Stimulated activated CD4-positive, alpha-beta T cell treated with anti-CD3 and anti-CD28 coated beads, TNF-alpha, amount 100 ng/mL, for 24 hours (primary cell): ENCODE measurements at places on chromosomes 16 and 17.

DNA sequence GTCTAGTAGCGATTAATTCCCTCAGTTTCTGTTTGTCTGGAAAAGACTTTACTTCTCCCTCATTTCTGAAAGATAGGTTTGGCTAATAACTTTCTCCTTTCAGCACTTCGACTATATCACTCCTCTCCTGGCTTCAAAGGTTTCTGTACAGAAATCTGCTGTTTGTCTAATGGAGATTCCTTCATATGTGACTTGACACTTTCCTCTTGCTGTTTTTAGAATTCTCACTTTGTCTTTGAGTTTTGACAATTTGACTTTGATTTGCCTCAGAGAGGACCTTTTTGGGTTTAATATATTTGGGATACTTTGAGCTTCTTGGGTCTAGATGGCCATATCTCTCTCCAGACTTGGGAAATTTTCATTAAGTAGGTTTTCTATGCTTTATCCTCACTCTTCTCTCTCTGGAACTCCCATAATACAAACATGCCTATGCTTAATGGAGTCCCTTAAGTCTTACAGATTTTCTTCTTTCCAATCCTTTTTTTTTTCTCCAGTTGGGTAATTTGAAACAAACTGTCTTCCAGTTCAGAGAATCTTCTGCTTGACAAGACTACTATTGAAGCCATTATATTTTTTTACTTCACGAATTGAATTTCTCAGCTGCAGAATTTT is 7.8 kb upstream of the PRSS21 start:
- no peak for DNase-seq

GRCh38 chr17:47057830-47058229 is 78.8 kb upstream of the RPRML start:
- DNase-seq = no peak

- peak; percentile 57 for DNase-seq
Observed at GRCh38 chr16:81616321-81617020, 162.6 kb upstream of the PLCG2 start.

DNA sequence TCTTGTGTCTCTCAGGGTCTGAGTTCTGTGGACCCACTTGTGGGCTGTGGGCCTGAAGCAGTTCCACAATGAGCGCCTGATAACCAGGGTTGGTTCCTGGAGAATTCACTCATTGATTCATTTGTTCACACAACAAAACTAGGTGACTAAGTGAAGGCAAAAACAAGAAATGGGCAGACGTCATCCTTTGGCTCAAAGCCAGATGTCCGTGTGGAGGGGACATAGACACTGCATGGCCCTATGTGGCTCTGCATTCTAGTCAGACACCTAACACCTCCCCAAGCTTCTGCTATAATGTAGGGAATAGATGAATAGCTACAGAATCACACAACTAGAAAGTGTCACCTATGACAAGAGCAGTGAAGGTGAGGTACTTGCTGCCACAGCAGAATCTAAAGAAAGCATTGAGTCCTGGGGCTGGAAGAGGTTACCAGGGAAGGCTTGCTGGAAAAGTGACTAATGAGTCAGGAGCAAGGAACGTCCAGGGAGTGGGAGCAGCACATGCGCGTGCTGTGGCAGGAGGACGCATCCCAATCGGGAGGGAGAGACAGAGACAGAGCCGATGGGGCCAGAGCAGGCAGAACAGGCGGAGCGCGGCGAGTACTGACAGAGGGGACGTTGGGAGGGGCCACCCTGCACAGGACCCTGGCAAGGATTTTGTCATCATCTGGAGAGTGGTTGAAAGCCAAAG is 58.9 kb downstream of the CES1 start:
- no peak for DNase-seq

DNA sequence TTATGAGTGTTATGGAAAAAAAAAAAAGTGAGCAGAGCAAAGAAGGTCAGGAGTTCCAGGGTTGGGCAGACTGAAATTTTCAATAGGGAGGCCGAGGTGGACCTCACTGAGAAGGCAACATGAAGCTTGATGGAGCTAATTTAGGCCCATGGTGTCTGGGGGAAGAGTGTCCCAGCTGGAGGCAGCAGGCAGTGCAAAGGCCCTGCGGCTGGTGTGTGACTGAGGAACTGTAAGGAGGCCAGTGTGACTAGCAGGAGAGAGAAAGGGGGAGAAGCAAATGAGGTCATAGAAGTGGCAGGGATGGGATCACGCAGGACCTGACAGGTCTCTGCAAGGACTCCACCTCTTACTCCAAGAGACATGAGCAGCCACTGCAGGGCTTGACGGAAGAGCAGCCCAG is 10.2 kb downstream of the ARHGEF15 start:
- no peak for DNase-seq

DNA sequence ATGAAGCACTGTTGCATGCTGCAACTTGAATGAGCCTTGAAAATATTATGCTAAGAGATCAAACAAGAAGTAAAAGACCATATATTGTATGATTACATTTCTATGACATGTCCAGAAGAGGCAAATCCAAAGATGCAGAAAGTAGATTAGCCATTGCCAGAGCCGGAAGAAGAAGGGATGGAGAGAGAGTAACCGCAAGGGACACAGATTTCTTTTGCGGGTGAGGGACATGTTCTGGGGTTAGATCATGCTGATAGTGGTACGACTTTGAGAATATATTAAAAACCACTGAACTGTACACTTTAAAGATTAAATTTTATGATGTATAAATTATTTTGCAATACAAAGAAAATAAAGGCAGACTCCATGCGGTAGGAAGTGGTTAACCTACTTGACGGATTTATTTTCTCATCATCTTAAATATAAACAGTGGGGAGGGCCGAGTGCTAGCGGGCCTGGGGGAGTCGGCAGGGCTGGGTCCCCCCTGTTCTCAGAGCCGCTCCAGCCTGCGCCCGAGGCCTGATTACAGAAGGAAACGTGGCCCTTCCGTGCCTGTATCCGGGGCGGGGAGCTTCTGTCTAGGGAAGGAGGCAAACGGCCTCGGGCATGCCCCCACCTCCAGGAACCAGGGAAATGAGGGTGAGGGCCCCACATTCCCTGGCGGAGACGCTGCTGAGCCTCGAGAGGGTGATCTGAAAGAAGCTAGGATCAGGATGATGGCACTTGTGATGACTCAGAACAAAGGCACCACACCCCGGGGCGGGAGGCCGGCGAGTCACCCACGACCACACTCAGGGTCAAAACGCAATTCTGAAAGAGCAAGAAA is 48.0 kb downstream of the SHCBP1 start:
- DNase-seq = no peak

DNA sequence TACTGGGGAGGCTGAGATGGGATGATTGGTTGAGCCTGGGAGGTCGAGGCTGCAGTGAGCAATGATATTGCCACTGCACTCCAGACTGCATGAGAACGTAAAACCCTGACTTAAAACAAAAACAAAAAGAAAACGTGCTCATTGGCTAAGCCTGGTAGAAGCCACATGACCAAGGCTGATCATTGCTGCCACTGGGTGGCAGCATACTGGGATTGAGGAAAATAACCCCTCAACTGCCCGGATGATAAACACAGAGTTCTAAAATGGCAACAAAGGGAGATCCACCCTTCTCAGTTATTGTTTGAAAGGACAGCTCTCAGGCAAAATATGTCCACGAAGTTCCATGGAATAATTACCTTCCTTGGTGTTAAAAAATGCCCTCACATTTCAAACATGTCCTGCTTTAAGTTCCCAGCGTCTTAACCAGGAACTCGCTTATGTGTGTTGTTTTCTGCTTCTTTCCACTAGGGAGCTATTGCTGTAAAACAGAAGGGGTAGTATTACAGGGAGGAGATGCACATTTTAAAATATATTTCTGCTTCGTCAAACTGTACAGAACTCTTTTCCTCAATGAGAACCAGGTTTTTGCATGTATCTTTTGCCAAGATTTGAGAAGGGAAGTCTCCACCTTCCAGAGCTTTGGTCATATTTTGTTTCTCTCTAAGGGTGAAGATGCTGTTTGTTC is 675.3 kb downstream of the MAF start:
- peak; percentile 24 for DNase-seq

GRCh38 chr17:73401911-73402310 is 90.1 kb upstream of the CDC42EP4 start:
- DNase-seq = no peak

DNA sequence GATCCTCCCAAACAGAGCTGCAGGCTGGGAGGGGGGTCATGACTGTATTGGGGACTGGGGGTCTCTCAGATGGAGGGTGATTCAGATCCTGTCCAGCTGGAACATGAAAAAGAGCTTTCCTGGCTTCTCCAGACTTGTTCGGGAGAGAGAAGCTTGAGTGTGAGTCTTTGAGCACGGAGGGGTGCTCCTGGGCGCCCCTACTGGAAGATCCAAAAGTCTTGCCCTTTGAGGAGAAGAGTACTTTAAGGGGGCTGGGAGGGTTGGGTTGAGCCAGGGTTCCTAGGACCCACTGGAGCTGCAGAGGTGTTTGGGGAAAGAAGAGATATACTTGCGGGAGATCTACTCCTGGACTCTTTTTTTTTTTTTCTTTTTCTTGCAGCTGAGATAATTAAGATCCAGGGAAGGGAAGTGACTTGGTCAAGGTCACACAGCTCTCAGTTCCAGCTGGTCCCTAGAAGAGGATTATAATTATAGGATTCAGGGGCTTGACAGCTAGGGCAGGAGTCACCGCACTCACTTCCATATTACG is 8.4 kb downstream of the RARA start:
- no peak for DNase-seq

DNA sequence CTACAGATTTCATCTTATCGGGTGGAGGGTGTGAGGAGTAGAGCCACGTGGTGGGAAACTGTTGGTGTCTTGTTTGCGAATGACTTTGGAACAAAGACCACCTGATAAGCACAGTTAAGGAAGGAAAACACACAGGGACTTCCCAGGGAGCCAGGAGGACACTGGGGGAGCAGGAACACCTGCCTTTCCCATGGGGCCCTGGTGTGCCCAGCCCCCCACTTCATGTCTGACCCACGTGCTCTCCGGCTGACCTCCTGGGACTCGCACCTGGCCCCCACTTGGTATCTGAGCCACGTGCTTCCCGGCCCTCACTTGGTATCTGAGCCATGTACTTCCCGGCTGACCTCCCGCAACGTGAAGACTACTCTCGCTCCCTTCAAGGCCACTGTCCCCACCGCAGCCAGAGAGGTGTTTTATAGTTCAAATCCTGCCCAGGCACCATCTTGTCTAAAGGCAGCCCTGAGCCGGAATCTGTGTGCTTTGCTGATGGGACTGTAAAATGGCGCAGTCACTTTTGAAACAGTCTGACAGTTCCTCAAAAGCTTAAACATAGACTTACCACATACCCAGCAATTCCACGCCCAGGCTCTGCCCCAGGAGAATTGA is 5.4 kb upstream of the CSNK1D start:
- no peak for DNase-seq

DNA sequence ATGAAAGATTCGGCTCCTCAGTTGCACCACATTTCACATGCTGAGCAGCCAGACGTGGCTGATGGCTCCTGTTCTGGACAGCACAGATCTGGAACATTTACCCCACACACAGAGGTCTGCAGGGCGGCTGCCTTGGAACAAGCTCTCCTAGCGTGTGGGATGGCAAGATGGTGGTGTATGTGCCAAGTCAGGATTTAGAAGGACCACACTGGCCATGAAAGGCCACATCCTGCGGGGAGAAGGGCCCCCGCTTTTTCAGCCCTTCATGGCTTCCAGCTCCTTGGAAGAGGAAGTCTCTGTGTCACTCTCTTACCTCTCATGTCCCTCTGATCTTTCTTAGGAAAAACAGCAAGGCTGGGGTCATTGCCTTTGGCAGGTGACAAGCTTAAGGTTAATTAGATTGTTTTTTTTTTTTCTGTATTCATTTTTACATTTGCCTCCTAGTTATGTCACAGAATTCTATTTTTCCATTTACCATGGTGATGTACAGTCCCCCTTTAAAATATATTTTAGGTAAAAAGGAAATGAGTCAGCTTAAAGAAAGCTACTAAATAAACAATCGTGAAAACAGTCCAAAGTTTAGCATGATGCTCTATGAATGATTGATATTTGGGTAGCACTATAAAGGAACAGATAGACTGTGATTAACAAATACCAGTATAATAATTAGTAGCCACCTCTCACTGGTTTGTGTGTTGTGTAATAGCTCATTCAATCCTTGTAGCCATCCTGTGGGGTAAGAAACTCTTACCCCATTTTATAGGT is 396.6 kb downstream of the CPPED1 start:
- DNase-seq = no peak

GRCh38 chr17:48499248-48499647 is 31.6 kb downstream of the HOXB1 start:
- no peak for DNase-seq

DNA sequence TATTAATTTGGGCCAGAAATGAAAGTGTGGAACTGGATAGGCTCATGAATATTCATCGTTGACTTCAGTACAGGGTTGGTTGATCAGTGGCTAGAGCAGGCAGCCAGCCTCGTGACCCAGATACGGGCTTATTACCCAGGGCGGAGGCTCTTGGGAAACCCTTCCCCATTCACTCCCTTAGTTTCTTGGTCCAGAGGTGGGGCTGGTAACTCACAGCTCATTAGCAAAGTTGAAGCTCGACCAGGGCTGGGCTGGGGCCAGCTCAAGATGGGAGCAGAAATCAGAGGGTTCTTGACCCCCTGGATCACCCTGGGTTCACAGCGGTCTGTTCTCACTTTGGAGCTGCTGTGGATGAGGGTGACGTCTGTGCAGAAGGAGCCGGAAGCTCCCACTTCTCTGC is 44.6 kb upstream of the GSE1 start:
- DNase-seq = no peak

DNA sequence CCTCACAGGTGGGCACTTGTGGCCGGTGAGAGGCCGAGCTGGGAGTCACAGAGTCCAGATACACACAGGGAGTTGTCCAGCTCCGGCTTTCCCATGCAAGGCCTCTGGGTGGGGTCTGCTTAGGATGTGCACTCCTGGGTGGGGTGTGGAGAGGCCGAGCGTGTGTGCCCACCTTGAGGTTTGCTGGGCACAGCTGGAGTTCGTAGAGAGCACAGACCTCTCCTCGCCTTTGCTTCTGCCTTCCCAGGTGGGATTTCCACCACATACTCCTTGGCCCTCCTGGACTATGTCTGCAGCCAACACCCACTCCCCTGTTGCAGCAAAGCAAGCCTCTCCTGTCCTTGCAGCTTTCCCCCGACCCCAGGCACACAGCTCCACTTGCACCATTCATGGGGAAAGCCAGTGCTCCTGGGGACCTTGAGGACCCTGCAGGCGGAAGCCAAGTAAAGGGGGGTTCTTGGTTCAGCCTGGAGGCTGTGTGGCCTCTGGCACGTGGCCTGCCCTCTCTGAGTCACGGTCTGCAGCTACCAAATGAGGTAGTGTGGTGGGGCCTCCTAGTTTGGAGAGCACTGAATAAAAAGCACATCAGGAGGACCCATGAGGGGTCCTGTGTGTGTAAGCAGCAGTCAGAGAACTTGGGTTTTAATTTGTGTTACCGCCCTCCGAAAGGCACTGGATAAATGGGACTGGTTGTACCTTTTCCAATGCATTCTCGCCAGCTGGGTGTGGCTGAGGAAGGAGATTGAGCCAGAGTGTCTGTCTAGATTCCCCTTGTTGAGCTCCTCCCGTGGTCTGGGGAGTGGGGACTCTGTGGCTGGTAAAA is 31.5 kb downstream of the MPRIP start:
- no peak for DNase-seq

GRCh38 chr17:3754458-3755334 is 31.0 kb downstream of the HASPIN start:
- peak; percentile 44 for DNase-seq
